ENCODE measurements at places on chromosomes 1 and 21.

GRCh38 chr1:41362749-41363590 is 1.7 kb downstream of the FOXO6 start:
- DNase-seq: no peak

DNA sequence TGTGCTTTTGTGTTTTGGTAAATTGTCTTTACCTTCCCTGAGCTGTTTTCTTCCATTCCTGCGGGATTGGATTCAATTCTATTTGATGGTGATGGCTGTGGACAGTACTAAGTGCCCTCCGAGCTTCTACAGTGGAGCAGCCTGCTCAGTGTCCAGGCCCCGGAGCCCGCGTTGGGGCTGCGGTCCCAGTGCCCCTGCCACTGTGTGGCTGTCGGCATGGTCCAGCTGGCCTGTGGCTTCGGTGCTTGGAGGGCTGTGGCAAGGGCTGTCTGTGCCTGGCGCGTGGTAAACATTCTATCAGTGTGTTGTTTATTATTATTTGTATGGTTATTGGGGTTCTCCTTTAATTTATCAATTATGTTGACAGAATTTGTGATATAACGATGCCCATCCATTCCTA is 109.1 kb upstream of the COL6A1 start:
- DNase-seq: no peak

- DNase-seq: peak; percentile 49
These were observed 88.0 kb upstream of the SLFNL1 start for GRCh38 chr1:41109310-41110197.

- DNase-seq: no peak
These were observed 129.6 kb downstream of the ZNF648 start for GRCh38 chr1:181931873-181932272.

DNA sequence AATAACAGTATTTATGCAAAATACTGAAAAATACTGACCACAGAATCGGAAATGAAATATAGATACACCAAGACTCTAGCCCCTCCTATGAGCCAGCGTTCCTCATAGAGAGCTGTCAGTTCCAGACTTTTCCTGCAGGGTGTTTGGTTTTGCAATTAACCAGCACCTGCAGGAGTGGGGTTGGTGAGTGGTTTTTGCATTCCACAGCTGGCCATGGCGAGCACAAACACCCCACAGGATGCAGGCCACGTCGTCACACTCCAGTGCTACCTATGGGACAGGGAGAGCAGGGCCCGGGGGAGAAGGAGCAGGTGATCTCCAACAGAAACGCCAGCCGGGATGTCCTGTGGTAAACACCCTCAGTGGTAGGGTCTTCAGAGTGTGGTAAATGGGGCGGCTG is 94.1 kb downstream of the ERG start:
- DNase-seq: no peak

GRCh38 chr1:109216662-109217061 is 2.9 kb downstream of the SARS1 start:
- DNase-seq: no peak

DNA sequence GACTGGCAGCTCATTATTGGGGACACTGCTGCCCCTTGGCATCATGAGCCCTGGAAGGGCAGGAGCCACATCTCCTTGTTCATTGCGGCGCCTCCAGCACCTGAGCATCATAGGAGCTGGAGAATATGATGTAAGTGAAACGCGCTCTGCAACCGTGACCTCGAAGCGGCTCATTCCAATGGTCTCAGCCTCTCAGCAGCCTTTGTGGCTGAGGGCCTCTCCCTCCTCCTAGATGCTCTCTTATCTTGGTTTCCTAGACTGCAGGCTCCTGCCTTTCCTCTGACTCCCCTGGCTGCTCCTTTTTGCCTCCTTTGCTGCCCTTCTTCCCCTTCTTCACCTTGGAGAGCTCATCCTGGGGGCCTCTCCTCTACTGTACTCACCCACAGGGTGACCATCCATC is 83.6 kb upstream of the CASZ1 start:
- no peak for DNase-seq

GRCh38 chr1:59218521-59219236 is 78.2 kb upstream of the FGGY start:
- DNase-seq: no peak

GRCh38 chr1:71944006-71944405 is 338.3 kb downstream of the NEGR1 start:
- no peak for DNase-seq

DNA sequence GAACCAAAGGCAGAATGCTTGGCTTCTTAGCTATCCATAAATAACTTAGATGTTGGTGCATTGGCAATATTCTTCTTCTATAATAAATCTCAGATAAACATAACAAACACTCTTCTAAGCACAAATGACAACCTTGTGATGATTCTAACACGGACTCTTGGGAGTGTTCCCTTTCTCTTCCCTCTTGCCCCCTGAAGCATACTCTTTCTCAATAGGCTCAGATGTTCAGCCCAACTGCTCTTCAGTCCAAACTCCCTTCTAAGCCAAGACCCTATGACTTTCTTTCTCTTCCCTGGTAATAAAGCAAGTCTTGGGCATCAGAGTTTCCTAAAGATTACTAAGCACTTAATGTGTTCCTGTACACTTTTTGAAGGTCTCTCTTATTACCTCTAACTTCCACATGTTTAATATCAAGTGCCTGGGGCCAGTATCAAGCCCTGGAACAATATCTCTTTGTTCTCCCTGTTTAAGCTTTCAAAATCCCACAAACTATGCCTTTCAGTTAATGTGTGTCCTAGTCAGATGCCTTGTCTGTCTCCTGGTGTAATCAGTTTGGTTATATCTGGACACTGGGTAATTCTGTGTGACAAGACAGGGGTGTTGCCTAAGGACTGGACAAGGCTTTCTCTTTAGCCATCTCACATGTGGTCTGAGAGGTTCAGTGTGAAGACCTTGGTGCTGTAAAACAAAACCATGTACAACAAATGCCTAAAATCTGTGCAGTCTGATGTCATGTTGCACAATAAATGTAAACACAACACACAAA is 92.9 kb upstream of the IVNS1ABP start:
- no peak for DNase-seq

GRCh38 chr1:85330711-85331290 is 54.4 kb upstream of the BCL10 start:
- DNase-seq: no peak

GRCh38 chr1:221100611-221101010 is 221.4 kb downstream of the HLX start:
- no peak for DNase-seq

DNA sequence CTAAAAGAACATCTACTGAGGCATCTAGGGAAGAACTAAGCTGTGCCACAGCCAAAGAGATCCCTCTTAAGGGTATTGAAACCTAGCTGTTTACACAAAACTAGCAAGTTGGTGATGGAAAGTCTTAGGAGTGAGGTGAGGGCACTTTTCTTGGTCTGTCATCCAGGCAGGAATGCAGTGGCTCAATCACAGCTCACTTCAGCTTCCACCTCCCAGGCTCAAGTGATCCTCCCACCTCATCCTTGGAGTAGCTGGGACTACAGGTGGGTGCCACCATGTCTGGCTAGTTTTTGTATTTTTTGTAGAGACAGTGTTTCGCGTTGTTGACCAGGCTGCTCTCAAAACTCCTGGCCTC is 2.4 kb downstream of the PLEKHO1 start:
- DNase-seq: no peak

GRCh38 chr1:26043765-26044164 is 2.2 kb downstream of the SLC30A2 start:
- DNase-seq: no peak

- no peak for DNase-seq
These were observed 17.0 kb upstream of the ADAR start for GRCh38 chr1:154624746-154625643.

DNA sequence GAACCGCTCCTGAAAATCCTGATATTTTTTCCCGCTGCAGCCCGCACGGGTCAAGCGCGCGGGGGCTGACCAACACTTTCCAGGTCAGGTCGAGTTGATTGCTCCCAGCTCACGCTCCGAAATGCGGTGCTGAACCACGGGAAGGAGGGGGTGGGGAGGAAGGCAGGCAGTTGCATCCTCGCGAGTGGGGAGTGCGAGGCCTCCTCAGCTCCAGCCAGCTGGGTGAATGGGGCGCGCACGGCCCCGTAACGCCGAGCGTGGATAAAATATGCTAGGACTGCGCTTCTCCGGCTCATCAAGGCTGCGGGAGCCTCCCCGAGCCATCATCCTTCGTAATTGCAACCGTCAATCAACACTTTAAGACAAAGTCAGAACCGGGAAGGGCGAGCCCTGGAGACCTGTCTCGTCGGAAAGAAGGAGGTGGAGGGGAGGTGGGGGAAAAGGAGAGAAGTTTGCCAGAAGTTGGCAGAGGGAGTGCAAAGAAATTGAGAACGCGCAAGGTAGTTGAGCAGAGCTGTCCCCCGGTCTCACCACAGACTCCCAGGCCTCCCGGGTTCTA is 8.0 kb downstream of the NR5A2 start:
- peak; percentile 34 for DNase-seq

DNA sequence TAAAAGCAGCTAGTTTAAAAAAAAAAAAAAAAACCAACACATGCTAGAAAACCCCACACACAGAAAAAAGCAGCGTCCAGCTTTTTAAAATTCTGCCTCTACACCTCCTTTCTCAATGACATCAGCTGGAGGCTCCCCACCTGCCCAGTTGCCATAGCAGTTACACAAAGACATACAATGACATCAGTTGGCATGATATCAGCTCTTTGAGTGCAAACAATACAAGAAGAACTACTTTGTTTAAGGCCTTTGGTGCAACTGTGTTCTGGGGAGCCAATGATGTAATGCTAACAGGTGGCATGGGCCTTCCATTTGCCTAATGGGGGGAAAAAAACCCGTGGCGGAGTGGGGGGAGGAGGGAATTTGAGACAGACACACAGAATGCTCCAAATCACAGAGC is 32.9 kb downstream of the DUSP10 start:
- no peak for DNase-seq

DNA sequence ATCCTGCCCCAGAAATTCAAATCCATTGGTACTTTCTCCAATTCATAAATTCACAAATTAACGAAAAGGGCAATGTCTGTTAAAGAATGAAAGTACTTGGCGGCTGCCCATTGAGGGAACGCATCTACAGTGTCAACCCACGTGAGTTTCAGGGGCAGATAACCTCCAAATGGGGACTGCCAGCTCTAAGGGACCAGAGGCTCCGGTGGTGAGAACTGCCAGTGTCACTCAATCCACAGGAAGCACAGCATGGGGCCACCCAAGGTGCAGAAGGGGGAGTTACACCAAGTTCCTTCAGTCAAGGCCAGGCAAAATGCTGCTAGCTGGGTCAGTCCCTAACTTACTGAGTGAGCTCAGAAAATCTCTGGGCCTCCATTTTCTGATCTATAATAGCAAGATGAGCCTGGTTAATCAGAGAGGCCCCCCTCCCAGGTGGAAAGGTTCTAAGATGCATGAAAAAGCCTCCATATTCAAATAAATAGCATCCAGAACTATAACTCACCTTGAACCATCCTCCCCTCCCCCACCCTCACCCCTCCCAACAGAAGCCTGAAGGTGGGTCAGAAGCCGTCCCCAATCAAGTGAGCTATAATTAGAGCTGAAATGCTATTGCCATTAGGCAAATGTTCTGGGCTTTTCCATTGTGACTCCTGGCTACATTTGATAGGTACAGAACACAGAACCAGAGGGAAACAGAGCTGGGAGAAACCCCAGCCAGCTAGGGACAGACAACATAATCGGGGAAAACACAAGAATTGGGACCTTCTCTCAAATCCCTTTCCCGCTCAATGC is 41.7 kb downstream of the LRP8 start:
- DNase-seq: no peak

GRCh38 chr1:111538343-111539025 is 35.1 kb upstream of the ADORA3 start:
- DNase-seq: no peak

GRCh38 chr1:159763686-159764085 is 17.1 kb upstream of the DUSP23 start:
- DNase-seq: no peak

- peak; percentile 52 for DNase-seq
These were observed 4.1 kb downstream of the EIF2D start for GRCh38 chr1:206608108-206608698.

- DNase-seq: no peak
These were observed 607.3 kb downstream of the NCAM2 start for GRCh38 chr21:21605521-21605920.

- no peak for DNase-seq
These were observed 21.3 kb downstream of the CTTNBP2NL start for GRCh38 chr1:112417271-112417670.

- DNase-seq: no peak
These were observed 34.8 kb downstream of the TSNAX start for GRCh38 chr1:231563247-231563646.

GRCh38 chr1:100397681-100398080 is 45.4 kb downstream of the CDC14A start:
- DNase-seq: no peak

GRCh38 chr1:243848858-243849420 is 1.1 kb downstream of the AKT3 start:
- DNase-seq: peak; percentile 61

- no peak for DNase-seq
These were observed 3.9 kb downstream of the KPNA6 start for GRCh38 chr1:32111789-32112188.

DNA sequence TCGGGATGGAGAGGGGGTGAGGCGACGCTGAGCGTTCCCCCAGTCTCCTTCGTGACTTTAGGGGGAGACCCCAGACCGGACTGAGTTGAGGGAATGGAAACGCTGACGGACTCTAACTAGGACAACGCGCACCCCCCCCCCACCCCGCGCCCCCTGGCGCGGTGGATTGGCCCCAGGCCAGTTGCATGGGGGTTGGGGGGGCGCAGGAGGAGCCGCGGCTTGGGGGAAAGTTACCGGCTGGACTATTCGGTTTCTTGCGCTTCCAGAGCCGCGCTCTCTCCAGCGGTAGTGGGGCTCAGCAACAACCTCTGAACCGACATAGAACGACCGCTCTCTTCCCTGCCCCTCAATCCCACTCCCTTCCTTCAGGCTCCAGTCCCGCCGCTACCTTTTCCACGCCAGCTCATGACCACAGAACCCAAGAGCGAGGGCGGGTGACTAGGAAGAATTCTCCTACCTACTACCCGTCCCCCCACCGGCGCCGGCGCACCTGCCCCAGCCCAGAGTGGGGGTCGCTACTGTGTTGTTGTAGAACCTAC is 694 bp downstream of the ZBTB7B start:
- no peak for DNase-seq

DNA sequence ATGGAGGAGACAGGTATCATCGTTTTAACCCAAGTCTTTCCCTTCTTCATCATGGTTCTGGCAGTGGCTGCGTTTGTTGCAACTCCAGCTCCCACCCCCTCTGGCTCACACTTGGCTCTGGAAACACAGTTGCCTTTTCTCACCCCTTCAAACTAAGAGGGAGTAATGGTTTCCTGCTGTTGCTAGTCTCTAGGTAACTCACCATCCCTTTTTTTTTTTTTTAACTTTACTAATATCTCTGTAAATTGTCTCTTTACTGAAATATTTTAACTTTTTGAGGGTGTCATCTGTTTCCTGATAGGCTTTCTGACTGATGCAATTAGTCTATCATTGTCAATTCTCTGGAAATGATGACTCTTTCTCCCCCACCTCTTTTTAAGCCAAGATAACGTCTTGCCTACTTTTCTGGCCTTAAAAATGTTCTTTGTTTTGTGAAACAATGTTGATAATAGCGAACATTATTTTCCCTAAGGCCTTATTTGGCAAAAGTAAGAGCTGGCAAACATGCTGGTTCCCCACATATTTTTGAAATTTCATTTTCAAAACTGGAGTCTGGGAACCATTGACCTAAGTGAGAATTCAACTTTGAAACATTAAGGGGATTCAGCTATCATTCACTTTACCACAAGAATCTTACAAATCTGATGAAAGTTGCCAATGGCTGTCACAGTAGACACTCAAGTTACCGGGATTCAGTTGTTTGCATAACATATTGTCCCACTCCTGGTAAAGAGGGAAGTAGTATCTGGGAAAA is 85.3 kb downstream of the LEPR start:
- DNase-seq: no peak
